Globus pallidus (tissue), 1 donor: ENCODE measurements at places on chromosomes 3 and 15.

- DNase-seq, result no peak
Observed at GRCh38 chr15:78689626-78690025, 48.6 kb upstream of the CHRNB4 start.

DNA sequence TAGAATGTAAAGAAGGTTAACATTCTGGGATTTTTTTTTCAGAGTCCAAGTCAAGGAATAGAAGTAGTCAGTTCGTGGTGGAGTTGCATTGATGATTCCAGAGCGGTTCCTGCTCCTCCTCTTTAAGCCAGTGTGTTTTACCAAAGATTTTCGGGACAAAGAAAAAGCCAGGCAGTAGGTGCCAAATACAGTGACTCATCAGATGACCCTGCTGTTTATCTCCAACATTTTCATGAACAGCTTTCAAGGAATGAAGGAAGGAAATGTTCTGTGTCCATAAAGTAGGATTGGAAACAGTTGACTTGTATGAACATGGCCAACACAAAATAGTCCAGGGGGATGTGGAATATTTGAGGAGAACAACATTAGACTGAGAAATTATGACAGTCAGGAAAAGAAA lies 142.4 kb upstream of the TMC3 start:
- DNase-seq, result no peak

DNA sequence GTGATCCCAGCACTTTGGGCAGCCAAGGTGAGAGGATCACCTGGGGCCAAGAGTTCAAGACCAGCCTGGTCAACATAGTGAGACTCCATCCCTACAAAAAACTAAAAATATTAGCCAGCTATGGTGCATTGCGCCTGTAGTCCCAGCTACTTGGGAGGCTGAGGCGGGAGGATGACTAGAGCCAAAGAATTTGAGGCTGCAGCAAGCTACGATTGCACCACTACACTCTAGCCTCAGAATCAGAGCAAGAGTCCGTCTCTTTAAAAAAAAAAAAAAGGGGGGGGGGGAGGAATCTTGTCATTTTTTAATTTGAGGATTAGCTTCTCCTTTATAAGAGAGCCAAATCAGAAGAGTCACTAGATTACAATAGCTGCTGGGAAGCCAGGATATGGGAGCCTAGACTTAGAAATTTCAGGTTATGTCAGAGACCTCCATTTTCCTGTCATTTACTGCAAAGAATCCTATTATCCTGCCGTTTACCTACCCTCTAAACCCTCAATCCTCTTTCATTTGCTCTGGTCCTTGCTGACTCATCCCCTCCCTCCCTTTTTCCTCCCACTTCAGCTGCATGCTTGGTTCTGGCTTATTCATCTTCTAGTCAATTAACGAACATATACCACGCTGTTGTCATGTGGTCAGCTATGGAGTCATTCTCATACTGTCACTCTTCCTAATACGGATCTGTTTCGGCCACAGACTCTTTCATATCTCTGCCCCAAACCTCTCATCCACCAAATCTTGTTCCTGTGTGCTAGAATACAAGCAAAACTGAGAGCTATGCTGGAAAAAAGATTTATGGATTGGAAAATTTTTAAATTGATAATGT lies 83.8 kb upstream of the PPIB start:
- peak; percentile 7 for DNase-seq

DNA sequence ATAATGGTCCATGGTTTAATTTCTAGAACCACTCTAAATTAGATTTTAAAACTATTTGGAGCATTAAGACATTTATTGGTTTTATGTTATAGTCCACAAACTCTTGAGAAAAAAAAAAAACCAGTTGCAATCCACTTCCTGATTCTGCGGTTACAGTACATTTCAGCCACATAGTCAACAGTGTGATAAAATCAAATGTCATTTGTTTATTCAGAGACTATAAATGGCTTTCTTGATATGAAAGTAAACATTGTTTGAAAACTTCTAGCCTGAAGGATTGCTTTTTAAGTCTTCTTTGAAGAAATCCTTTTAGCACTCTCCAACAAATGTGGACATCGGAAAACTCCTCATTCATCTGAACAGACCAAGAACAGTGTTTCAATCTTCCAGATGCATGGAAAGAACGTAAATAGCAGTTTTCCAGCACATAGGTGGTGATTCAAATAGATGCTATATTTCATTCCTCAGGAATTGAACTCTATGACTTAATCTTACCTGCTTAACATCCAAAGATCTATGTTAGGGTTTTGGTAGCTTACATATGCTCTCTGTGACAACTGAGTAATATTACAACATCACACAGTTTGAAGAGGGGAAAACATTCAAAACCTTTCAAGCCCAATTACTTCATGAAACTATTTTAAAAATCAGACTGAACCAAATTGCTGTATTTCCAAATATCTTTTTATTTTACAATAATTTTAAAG lies 87.8 kb upstream of the UBE2E2 start:
- DNase-seq, result no peak

DNA sequence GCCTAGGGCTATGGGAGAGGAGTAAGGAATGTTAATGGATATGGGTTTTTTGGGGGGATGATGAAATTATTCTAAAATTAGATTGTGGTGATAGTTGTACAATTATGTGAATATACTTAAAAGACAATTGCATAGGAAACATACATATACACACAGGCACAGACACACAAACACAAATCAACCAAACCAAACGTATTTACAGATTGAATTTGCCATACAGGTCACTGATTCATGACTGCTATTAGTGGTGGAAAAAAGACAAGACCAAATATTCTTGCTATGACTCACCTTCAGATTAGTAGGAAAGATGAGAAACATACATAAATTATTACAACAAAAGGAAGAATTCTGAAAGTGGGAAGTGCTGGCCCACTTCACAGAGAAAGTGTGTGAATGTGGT lies 85.3 kb downstream of the C3orf38 start:
- no peak for DNase-seq

DNA sequence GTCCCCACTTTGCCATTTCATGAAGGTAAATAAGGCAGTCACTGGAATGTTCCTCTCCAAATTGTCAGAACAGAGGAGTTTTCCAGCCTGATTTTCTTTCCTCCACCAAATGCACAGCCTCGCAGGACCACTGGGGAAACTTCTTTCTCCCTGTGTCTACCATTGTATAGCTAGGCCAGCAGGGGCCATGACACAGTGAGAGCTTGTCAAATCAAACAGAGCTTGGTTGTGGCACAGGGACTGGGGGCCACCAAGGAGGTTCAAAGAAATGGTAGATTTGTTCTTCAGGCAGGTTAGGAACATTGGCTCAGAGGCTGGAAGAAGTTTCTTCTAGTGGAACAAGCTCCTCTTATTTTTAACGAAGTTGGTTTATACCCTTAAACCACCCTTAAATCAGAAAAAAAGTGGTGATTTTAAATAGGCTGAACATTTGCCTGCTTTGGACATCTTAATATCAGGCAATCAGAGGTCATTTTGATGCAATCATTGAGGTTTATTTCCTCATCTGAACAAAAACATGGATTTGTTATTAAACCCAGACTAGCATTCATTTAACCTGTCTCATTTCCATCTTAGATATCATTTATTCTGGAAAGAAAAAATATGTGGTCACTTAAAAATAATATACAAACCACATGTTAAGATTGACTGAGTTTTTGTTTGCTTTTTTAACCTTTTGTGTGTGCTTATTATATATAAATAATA lies 105.6 kb downstream of the GTPBP8 start:
- DNase-seq, result no peak

- DNase-seq, result no peak
Observed at GRCh38 chr3:38000242-38000916, 9.8 kb downstream of the VILL start.

GRCh38 chr3:62057339-62058047 lies 315.9 kb downstream of the FEZF2 start:
- no peak for DNase-seq

DNA sequence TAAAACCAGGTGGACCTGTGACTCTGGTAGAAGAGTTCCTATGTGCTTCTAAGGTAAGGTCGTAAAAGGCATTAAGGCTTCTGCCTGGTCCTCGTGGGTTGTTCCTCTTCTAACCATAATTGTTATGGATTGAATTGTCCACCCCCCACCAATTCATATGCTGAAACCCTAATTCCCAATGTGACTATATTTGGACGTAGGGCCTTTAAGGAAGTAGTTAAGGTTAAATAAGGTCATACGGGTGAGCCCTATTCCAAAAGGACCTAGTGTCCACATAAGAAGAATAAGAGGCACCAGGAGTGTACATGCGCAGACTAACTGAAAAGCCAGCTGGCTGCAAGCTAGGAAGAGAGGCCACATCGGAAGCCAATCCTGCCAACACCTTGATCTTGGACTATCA lies 1.9 kb downstream of the ADPGK start:
- no peak for DNase-seq

DNA sequence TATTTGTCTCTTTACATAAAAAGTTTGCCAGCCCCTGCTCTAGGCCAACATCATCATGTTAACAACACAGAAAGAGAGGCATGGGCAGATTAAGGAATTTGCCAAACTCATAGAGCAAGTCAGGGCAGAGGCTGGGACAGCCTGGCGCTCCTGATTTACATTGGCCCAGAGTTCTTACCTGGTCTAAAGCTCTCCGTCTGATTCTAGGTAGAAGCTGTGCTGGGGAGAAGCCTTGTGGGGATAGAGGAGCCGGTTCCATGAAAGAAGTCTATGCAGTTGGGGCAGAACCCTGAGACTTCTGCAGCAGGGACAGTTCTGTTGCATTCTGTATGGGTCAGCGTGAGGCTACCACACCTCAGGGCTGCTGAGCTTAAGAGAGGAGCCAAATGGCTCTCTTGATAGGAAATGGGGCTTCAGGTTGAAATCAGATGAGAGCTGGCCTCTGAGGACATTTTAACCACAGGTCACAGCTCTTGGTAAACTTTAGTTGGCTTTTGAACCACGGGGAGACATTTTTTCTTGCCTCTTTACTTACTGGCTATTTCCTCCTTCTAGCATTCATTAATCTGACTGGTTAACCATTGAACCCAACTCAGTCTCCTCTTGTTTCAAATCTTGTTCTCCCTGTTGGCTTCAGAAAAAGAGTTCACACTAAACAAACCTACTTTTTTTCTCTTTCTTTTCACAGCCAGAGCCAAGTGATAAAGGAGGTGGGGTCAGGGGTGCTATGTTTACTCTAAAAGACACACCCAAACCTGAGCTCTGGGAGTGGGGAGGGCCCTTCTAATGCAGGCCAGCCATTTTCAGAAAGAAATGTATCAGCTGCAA lies 250.7 kb downstream of the OPA1 start:
- no peak for DNase-seq

- no peak for DNase-seq
Observed at GRCh38 chr3:55164191-55164590, 236.3 kb upstream of the LRTM1 start.

DNA sequence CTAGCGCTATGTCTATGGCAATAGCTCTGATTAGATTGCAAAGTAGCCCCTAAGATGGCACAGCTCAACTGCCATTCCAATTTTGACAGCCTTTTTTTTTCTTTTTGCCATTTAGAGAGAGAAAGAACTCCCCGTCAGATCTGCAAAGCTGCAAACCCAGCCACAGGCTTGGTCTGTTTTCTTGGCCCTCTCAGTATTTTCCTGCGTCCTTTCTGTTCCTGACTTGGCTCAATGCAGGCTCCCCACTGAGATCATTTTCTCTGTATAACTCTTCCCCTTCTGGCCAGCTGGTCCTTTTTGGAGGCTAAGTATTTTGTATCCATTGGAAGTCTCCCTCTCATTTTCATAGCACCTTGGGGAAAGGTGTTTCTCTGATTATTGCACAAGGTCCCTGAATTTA lies 386.7 kb downstream of the UNC13C start:
- DNase-seq, result no peak

GRCh38 chr15:63238796-63239195 lies 38.6 kb upstream of the APH1B start:
- no peak for DNase-seq

DNA sequence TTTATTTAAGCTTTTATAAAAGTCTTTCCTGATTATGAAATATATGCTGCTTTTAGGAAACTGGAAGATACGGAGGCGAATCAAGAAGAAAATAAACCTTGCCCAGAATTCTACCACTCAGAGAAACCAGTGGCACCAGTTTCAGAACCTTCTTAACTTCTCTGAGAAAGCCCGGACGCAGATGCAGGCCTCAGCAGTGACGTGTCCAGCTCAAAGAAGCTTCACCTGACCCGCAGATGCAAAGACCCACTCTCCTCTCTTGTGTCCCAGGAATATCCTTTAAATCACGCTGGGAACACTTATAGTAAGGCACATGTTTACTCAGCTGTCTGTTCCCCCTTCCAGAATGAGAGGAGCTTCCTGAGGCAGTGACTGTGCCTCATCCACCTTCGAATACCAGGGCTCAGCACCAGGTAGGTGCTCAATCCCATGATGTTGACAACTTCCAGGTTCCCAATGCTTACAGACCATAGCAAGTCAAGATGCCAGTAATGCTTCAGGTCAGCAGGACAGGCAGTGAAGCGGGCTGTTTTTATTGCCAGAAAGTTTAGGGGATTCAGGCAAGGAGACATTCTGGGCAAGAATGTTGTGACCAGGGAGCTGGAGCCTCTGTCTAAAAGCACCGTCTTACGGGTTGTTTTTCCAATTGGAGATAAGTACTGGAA lies 39.9 kb upstream of the LDHAL6B start:
- no peak for DNase-seq

DNA sequence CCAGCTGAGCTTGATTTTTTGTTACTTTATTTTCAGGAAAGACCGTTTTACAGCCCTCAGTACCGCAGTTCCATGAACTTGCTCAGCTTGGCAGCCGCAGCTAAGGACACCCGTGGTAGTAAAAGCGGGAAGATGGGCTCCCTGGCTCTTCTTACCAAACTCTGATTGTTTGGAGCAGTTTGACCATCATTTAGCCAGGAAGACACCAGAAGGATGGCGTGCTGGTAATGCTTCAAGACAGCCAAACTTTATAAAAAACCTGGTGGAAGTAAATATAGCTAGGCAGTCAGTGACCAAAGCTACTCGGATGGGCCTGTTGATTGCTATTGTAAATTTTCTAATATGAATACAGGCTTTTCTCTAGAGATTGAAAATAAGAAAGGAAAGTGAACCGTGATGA lies 28.9 kb downstream of the POLR2M start:
- DNase-seq, result peak; percentile 63

GRCh38 chr3:52792961-52793695 lies 1.5 kb upstream of the ITIH3 start:
- DNase-seq, result no peak

DNA sequence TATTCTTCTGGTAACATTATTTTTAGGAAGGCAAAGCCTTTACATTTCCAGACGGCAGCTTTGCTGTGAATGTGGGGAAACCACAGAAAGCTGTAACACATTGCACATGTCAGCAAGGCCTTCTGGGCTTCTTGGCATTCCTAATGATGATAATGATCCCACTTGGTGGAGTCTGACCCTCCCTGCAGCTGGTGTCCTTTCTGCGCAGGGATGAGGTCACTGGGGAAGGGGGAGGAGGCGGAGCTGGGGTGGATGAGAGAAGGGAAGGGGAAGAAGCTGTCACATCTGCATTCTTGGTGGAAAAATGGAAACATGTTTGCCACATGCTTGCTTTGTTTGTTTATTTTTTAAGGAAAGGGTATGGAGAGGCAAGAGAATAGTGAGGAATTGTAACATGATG lies 68.6 kb downstream of the FILIP1L start:
- no peak for DNase-seq
